ENCODE measurements at places on chromosomes 5 and 9.

DNA sequence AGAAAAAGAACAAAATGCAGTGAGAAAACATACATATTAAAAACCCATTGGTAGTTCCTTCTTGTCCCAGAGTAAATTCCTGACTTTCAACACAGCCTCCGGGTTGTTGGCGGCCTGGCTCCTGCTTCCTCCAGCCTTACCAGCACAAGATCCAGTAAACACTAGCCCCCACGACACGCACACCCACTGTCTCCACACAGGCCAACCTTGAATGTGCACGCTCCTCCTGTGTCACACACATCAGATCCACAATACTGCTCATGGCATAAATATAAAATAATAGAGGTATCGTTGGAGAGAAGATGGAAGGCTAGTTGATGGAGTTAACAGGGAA, 2.5 kb upstream of the SLC31A2 start:
- no peak for DNase-seq

DNA sequence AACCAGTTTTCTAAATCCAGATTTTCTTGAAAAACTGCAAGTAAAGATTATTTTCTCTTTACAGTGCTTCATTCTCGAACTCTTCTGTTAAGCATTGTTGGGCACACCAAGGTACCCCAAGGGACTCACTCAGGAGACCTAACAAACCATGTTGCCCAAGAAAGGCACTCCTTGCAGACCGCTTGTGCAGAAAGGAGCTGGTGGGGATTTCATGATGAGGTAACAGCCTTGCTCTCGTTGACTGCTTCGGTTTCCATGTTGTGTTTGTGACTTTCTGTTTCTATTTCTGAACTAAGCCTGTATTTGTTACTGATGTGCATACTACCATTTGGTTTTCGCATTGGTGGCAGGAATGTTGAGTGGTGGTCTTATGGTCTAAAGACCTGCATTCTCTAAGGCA, 266.6 kb upstream of the DAP start:
- no peak for DNase-seq

GRCh38 chr9:12695474-12695873, 2.3 kb downstream of the TYRP1 start:
- DNase-seq: peak; percentile 22

DNA sequence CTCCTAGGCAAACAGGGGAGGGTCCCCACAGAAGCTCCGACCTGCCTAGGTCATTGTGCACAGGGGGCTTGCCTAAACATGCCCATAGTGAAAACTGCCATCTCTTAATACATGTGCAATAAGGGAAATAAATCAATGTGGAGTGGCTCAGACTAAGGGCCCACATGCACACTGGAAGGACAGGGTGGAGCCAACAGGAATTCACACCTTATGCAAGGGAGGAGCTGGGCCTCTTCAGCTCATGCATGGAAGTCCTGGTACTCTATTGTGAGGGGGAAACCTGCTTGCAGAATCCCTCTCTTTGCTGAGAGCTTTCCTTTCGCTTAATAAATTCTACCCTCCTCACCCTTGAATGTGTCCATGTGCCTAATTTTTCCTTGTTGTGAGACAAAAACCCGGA, 815.8 kb downstream of the EFNA5 start:
- no peak for DNase-seq

- no peak for DNase-seq
These were observed 4.9 kb upstream of the PSAT1 start for GRCh38 chr9:78292026-78292425.

GRCh38 chr9:133304477-133305377, 29.7 kb upstream of the ABO start:
- no peak for DNase-seq

- DNase-seq: no peak
These were observed 16.1 kb upstream of the FKTN start for GRCh38 chr9:105541838-105542237.

DNA sequence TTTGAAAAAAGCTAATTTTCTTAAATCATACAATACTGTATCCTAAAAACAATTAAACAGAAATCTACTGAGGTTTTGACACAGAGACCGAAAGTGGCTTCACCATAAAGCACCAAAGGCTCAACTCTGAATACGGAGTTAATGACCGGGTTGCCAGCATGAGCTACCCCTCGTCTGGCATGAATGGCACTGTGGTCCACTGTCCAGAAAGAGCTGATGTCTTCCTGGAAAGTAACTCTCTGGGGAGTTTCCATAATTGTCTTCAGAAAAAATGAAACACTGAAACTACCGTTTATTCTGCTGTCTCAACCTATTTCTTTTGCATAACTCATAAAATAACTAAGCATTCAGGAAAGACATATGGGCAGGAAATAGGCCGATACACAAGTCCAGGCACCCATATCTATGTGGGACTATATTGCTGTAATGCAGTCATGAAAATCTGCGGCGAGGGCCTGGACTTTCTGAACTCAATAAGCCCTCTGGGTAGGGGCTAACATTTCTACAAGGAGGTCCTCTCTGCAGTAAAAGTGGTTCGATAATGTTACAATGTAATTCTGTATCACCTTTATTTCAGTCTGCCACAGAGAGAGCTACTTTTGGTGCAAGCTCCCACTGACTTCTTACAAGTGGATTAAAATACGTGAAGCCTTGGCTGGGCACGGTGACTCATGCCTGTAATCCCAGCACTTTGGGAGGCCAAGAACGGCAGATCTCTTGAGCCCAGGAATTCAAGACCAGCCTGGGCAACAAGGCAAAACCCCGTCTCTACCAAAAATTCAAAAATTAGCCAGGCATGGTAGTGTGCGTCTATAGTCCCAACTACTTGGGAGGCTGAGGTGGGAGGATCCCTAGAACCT, 52.4 kb downstream of the ANKH start:
- DNase-seq: no peak

- no peak for DNase-seq
These were observed 66.5 kb upstream of the MAST4 start for GRCh38 chr5:66529704-66530103.

GRCh38 chr5:177018341-177018740, 4.2 kb upstream of the ZNF346 start:
- DNase-seq: no peak

- DNase-seq: no peak
These were observed 35.7 kb upstream of the SLC36A2 start for GRCh38 chr5:151383011-151383410.

- peak; percentile 67 for DNase-seq
These were observed 119.7 kb upstream of the TARS1 start for GRCh38 chr5:33321026-33321425.

- no peak for DNase-seq
These were observed 61.1 kb upstream of the UNC5A start for GRCh38 chr5:176748967-176749935.

GRCh38 chr9:25224309-25224708, 453.9 kb downstream of the TUSC1 start:
- DNase-seq: no peak

- DNase-seq: no peak
These were observed 343.7 kb downstream of the SPOCK1 start for GRCh38 chr5:137155261-137156000.

GRCh38 chr5:60687927-60688720, 11.8 kb downstream of the DEPDC1B start:
- no peak for DNase-seq

All from tibial artery (tissue), 4 donors.